Stimulated activated CD8-positive, alpha-beta memory T cell treated with anti-CD3 and anti-CD28 coated beads, Interleukin-15, amount 100 ng/mL, for 1 hour (primary cell): ENCODE measurements at places on chromosomes 3 and 15.

DNA sequence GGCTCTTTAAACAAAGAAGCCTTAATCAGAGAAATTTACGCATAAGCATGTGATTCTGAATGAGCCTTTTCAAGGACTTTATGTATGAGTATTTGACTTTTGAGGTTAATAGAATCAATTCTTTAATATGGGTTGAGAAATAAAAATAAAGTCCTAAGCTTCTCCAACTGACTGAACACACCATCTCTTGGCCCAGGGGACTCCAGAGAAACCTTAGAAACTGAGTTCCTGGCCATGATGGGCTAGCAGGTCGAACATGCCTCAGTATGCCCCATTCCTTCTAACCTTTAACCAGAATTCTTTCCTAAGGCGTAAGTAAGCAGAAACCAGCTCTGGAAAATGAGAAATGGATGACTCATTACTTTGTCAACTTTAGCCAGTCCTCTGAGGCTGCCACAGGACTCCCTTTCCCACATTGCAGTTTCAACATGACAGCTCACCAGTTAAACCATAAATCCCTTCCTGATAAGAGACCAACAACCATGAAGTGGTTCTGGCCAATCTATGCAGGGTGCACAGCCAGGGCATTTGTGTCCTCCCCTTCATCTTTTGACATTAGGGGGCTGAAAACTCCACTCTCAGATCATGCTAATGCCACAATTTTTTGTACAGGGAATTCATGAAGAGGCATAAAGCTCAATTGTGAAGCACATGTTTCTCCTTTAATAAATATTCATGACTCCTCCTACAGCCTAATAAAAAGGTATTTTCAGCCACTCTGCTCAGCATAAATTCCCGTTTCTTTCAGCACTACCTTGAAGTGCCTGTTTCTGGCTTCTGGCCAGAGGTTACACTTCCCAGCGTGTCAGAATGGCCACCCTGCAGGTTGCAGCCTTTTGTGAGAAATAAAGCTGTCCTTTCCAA lies 33.3 kb downstream of the TM4SF18 start:
- DNase-seq, result no peak

DNA sequence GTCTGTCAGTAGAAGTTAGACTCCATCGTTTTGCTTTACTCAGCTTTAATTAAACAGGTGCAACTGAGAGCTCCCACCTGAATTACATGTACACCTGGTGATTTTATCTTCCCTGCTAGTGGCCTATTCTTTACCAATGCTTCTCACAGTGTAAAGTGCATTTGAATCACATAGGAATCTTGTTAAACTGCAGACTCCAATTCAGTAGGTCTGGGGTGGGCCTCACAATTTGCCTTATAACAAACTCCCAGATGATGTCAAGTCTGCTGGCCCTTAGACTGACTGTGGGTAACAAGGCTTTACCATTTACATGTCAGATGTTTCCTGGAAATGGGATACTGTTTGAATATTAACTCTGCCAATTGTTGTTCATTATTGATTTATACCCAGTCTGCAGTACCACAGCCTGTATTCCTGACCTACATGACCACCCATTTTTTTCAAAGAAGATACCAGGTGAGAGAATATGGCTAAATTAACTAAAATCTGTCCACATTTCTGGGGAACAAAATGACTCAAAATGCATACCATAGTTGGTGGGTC lies 37.2 kb downstream of the CMSS1 start:
- no peak for DNase-seq

DNA sequence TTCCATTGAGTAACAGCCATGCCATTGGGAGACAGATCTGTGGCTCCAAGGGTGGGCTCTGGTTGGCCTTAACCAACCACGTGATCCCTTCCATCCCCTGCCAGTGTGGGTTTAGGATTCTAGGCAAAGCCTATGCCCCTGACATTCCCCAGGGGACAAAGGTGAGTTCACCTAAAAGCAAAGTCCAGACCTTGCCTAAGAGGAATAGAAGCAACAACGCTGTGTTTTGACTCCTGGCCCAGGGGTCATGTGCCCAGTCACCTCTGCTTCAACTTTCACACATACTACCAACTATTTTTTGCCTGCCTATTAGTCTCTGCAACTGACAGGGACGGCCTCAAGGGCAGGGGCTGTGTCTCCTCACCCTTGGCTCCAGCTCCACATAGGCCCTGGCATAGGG lies 42.0 kb downstream of the FAM3D start:
- DNase-seq, result no peak

GRCh38 chr3:177597311-177598096 lies 400.2 kb upstream of the TBL1XR1 start:
- DNase-seq, result no peak

- no peak for DNase-seq
These were observed 111.6 kb downstream of the MYO9A start for GRCh38 chr15:72006382-72006781.
